ENCODE measurements at places on chromosomes 3 and 15.

DNA sequence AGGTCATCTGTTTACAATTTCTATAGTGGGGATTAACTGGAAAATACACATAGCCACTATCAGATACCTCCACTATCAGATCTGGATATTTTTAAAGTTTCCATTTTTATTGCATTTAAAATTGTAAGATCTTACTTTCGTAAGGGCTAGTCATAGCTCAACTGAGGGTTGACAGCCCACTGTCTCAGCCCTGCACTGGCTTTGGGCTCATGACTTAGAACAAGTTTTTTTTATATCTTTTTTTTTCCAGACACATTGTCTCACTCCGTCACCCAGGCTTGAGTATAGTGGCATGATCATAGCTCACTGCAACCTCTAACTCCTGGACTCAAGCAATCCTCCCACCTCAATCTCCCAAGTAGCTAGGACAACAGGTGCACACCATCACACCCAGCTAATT is 48.8 kb upstream of the DNAJC13 start:
- no peak for DNase-seq

DNA sequence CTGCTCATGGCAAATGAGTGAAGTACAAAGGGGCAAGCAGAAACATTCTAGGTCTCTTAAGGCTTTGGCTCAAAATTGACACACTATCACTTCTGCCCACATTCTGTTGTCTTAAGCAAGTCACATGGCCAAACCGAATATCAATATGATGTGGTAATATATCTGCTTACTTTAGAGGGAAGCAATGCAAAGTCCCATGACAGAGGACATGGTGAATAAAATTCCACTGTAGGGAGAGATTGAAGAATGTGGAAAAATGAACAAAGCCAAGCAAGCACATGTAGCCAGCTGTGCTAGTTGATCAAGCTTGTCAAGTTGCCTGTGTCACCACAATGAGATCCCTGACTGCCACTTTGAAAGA is 11.2 kb upstream of the TBC1D5 start:
- no peak for DNase-seq

DNA sequence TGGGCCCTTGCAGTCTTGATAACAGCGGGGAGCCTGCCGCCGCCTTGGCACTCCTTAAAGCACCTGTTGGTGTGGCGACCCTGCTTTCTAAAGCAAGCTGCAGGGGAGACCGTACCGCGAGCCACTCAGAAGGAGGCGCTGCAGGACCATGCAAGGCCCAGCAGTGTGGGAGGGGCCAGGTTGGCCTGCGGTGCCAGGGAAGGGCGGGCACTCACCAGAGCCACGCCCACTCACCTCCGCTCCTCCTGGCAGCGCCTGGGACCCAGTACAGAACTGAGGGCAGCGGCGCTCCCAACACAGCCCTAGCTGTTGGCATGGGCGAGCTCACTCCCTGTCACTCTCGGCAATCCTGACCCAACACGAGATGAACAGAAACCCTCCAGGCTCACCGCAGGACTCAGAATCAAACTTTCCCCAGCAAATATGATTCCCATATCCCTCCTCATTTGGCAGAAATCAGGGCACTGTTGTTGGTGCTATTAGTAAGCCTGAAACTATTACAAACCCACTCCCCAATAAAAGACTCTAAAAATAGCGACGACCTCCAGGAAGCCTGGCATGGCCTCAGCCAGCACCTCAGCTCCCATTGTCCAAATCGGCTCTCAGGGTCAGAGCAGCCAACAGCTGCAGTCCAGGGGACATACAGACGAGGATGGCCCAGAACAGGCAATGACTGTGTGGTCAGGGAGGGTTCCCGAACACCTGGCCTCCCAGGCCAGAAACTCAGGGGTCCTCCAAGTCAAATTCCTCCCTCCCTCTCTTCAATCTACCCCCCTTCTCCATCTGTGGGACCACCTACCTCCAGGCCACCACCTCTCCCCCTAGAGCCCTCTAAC is 77.2 kb downstream of the TBC1D2B start:
- DNase-seq = peak; percentile 27

- no peak for DNase-seq
Measured at GRCh38 chr3:170473358-170473757, 54.7 kb downstream of the CLDN11 start.

DNA sequence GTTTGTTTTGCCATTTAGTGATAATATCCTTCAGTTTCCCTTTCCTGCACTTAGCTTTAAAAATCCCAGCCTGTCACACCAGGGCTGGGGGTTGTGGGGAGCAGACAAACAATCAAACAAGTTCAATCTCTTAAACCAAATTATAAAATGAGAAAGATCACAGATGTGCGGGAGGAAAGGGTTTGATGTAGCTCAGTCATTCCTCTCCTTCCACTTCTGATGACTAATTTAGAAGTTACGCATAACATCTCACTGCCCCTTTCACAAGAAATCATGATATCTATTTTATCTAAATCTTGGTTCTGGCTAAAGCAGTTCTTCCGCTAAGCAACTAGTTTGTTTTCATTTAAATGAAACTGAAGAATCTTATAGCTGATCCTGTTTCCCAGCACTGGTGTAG is 34.1 kb upstream of the ATG7 start:
- peak; percentile 54 for DNase-seq

DNA sequence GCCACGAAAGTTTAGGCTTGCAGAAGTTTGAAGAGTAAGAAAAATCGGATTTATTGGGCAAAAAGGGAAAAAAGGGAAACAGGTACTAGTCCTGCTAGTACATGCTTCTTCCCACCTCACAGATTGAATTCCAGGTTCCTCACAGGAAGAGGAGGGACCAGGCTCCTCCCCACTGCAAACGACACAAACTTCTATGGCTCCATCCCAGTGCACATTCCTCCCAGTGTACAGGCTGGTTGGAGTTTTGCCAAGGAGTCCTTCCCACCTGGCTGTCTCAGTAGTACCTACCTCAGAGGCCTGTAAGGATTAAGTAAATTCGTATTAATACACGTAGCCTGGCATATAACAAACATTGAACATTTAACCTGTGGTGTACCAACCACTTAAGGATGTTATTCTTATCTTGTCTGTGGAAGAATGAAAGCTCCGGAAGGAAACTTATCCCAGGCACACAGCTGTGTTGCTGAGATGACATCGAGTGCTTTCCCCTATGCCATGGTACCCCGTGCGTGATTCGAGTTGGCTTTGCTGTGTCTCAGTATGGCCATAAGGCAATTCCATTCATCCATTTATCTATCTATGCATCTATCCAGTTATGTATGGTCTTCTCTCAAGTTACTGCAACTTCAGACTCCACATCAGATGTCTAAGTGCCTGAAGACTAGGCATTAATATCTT is 294.3 kb downstream of the LRTM1 start:
- DNase-seq = no peak

GRCh38 chr15:79844221-79844620 is 52.6 kb downstream of the MTHFS start:
- no peak for DNase-seq

DNA sequence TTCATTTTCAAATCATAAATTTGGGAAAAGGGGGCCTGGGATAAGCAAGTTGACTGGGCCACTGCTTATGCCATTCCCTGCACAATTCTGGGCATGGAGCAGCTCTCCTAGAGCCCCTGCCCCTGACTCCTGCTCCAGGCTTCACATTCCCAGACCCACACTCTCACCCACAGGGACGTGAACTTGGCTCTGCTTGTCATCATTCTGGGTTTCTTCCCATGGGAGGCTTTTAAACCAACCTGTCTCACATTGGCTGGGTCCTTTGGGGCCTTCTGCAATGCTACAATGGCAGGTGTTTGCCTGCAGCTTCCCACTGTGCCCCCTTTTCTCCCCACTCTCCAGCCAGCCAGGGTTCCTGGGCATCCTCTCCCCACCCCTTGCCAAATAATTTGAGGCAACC is 49.1 kb downstream of the CYP19A1 start:
- no peak for DNase-seq

DNA sequence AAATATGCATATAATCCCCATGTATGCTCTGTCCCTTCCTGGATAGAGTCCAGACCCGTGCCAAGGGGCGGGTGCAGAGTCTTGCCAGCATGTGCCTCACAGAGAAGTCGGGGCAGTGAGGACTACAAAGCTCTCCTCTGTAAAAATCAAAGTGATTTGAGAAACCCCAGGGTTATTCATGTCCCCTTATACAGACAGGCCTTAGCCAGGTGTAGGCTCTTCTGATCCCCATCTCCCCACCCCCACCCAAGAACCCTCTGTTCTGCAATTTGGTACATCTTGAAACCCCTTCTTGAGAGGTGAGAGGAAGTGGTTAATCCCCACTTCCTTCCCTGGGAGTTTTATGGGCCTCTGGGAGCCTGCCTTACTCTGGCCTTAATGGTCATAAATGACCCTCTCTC is 24.7 kb downstream of the TRIM71 start:
- DNase-seq = no peak

DNA sequence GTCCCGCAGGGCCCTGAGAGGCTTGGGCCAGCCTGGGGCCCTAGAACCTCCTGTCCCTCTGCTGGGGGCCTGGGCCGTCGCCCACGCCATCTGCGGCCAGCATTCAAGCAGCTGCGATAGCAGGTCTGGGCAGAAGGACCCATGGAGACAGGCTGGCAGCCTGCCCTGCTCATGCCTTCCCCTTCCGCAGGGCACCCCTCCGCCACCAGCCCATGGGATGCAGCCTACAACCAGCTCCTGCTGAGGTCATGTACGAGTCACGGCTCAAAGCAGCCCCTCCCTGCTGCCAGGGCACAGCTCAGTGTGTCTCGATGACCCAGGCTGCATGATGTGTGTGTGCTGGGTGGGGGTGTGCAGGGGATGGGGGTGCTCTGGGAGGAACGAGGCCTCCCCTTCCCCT is 27.8 kb downstream of the DUSP7 start:
- DNase-seq = no peak

GRCh38 chr3:15291589-15292541 is 40.5 kb downstream of the SH3BP5 start:
- DNase-seq = no peak

DNA sequence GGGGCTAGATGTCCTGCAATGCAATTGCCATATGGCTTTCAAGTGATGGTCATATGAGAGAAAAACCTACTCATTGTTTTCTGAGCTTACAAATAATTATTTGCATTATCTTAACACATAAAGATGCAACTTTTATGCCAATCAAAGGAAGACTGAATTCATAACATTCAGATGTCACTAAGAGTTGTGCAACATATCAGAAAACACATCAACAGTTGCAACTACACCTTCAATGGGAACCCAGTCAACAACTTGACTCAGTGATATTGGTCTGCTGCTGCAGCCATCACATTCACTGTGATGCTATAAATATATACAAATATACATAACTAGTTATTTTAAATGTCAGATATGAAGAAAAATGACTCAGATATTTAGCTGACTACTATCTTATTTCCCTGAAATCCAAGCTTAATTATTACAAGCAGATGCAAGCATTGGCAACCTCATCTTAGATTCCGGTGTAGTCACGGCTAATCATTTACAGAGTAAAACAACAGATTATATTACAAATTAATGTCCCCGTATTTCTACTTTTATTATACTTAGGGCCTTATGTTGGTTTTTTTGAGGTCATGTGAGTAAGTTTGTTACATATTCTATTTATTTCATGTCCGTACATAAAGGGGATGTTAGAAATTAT is 23.7 kb downstream of the CNTN3 start:
- DNase-seq = no peak

GRCh38 chr15:70267879-70268278 is 170.2 kb upstream of the TLE3 start:
- peak; percentile 54 for DNase-seq

- DNase-seq = no peak
Measured at GRCh38 chr15:93649691-93650235, 560.8 kb upstream of the RGMA start.

DNA sequence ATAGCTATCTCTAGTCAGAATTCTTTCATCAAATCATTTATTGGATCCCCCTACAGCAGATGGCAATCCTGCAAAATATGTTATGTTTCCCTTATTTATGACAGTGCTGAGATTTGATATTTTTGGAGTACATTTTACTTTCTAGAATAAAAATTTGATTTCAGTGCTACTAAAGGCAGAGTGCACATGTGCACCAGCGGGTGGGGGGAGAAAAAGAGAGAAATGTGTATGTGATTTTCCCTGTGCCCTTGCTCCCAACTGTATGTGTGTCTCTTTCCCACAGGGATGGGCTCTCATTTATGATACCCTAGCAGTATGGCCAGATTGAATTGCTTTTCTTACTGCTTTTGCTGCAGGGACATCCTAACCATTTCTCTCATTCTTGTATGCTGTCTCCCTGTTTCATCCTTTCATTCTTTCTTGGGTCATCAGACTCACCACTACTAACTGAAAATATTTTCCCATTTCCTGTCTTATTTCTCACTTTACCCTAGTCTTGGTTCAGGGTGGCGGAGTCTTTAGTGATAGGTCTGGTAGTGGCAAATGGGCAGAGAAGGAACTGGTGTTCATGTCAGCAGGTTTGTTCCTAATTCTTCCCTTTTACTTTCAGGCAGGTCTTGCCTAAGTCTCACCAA is 140.7 kb downstream of the TCF12 start:
- no peak for DNase-seq

DNA sequence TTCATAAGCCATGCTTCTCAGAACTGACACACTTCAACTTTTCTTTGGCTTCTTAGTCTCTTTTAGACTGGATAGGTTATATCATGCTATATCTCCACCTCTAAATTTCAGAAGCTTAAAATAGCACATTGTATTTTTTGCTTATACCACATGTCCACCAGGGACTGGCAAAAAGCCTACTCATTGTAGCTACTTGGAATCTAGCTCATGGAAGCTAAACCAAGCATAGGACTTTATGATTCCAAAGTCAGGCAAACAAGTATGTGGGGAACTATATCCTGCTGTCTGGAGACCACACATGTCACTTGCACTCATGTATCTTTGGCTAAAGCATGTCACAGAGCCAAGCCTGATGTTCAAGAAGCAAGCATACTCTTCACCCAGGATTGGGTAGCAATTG is 245.0 kb upstream of the RASGRP1 start:
- no peak for DNase-seq

GRCh38 chr3:42162462-42162861 is 71.3 kb downstream of the TRAK1 start:
- no peak for DNase-seq

GRCh38 chr3:71180524-71180923 is 403.0 kb downstream of the FOXP1 start:
- DNase-seq = no peak

- no peak for DNase-seq
Measured at GRCh38 chr3:20375302-20375701, 189.3 kb upstream of the SGO1 start.

GRCh38 chr3:173615661-173616060 is 218.1 kb downstream of the NLGN1 start:
- no peak for DNase-seq

- DNase-seq = no peak
Measured at GRCh38 chr3:61583890-61584875, 22.8 kb downstream of the PTPRG start.
